ENCODE measurements at places on chromosomes 12 and 14.

DNA sequence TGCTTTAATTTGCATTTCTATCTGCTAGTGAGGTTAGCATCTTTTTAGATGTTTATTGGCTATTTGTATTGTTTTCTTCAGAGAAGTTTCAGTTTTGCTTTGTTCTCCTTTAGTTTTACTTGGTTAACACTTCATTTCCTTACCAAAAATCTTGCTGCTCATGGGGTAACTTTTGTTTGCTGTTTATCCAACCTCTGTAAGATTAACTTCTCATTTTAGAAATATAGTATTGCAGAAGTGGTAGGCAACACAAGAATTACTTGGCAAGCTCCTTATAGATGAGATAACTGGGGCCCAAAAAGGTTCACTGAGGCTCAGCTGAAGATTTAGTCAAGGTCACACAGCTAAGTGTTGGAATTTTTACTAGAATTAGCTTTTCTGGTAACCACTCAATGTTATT lies 40.5 kb downstream of the ALKBH1 start:
- no peaks in the 10 kb centered on the region for H3K27me3 ChIP-seq
- no peaks in the 10 kb centered on the region for H3K36me3 ChIP-seq
- H3K4me1 ChIP-seq = no peaks in the 10 kb centered on the region
- no peak overlapping the region for H3K27ac ChIP-seq

DNA sequence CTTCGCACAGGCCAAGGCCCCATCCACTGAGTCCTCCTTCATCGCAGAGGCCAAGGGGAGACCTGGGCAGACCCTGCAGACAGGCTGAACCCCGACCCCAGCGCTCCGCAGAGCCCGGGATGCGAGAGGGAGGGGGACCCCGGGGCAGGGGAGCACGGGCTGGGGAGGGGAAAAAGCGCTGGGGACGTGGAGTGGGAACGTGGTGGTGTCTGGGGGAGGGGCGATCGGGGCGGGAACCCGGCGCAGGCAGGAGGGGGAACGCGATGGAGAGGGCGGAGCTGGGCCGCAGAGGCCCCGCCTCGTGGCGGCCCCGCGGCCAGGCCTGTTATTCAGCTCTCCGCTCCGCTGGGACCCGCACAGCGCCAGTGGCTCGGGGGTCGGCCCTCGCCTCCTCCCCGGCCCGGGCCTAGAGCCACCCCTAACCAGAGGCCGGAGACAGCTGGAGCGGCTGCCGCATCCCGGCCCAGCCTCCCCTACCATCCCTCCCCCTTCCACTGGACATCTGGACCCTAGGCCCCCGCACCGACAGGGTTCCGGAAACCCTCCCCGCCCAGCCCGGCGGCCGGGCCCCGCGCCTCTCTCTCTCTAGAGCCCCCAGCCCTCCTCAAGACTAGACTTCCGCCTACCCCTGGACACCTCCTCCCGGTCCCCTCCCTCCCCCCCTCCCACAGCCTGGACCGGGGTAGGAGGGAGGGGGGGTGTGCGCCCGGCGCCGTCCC lies at the start of gene ARHGEF25:
Gene ARHGEF25 (plus strand): TSS at position 328 of the 719 bp plus-strand sequence. CDS start 460 bp downstream, outside the sequence.
- H3K4me1 ChIP-seq = peaks cover 15% of the 10 kb centered on the region
- no peak within 1 kb of the TSS for H3K27ac ChIP-seq
- H3K36me3 ChIP-seq = peaks cover 57% of the 10 kb centered on the region
- peaks cover 57% of the 10 kb centered on the region for H3K27me3 ChIP-seq
- peak within 1 kb of the TSS; percentile 70 for H3K4me3 ChIP-seq

- H3K4me1 ChIP-seq = peaks cover 14% of the 10 kb centered on the region
- no peaks in the 10 kb centered on the region for H3K36me3 ChIP-seq
- H3K27me3 ChIP-seq = peaks cover 10% of the 10 kb centered on the region
- no peak overlapping the region for H3K4me3 ChIP-seq
- no peak for DNase-seq
- no peak overlapping the region for H3K27ac ChIP-seq
Measured at GRCh38 chr12:2641207-2641606, 153.6 kb upstream of the FKBP4 start.

DNA sequence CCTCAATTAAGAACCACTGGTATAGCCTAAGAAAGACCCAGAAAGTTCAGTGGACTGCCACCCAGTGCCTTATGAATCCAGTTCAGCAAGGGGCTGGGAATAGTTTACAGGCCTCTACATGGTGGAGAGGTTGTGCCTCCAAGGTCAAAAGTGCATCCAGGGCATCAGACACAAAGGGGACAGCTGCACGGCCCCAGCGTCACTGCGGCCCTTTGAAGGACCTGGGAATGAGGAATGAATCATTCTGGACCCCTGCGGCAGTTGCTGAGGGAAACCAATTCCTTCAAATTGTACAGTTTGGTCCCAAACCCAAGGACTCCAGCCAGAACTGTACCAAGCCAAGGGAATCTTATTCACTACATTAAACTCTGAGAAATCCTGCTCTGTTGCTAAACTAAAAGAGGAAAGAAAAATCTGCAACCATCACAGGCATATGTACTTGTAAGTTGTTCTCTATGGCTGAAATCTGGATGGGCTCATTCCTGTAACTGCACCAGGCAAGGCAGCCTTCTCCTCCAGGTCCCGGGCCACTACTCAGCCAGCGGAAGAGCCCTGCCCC lies 10.9 kb upstream of the NGB start:
- H3K27ac ChIP-seq = no peak overlapping the region
- no peaks in the 10 kb centered on the region for H3K4me1 ChIP-seq
- no peak for DNase-seq
- no peaks in the 10 kb centered on the region for H3K27me3 ChIP-seq
- peaks cover 91% of the 10 kb centered on the region for H3K36me3 ChIP-seq

DNA sequence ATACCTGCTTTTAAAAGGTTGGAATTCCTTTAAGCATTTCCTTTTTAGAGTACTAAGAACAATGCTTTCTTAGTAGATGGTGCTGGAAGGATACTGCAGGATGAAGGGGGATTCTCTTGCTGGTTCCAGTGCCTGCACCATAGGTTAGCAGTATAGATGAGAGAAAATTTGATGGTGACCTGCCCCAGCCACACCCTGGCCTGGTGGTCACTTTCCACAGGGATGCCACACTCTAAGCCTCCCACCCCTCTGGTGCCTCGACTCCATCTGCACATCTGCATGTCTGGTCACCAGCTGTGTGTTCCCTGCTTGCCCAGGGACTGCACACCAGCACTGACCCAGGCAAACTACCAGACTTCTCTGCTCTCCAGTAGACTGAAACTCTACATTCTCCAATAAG lies 19.1 kb downstream of the SLC2A3 start:
- H3K27ac ChIP-seq = no peak overlapping the region
- H3K27me3 ChIP-seq = no peaks in the 10 kb centered on the region
- no peak overlapping the region for H3K4me3 ChIP-seq
- no peaks in the 10 kb centered on the region for H3K4me1 ChIP-seq

DNA sequence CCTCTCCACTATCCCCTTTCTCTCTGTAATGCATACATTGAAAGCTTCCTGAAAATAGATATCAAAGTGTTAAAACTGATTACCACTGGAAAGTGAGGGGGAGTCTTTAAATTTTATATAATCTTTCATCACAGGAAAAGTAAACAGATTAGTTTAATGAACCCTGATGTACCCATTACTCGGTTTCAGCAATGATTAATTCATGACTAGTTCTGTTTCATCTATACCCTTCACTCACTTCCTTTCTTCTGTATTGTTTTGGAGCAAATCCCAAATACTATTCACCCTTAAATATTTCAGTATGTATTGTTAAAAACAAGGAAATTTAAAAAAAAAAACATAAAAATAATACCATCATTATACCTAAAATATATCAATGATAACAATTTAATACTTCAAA lies 67.3 kb upstream of the TMCC3 start:
- H3K36me3 ChIP-seq = no peaks in the 10 kb centered on the region
- no peak for DNase-seq

- DNase-seq = no peak
- H3K4me1 ChIP-seq = no peaks in the 10 kb centered on the region
- H3K36me3 ChIP-seq = no peaks in the 10 kb centered on the region
Measured at GRCh38 chr14:80017795-80018194, 193.5 kb downstream of the DIO2 start.

DNA sequence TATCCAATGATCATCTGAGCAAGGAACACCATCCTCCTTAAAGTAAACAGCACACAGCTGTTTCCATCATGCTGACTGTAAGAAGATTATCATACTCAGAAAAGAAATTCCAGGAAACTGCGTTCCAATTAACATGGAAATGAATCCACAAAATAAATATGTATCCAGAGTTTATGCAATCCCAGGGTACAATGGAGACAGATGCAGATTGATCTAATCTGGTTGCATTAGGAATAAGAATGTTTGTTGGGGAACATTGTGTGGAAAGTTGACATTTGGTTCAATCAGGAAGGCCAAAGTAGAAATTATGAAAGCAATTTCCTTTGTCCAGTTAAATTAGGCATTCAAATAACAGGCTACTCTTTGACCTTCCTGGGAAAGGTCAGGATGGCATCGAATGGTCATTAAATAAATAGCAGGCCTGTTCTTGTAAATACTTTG lies 236.9 kb upstream of the AMIGO2 start:
- H3K4me1 ChIP-seq = no peaks in the 10 kb centered on the region
- no peak overlapping the region for H3K27ac ChIP-seq
- H3K27me3 ChIP-seq = no peaks in the 10 kb centered on the region
- no peak overlapping the region for H3K4me3 ChIP-seq
- H3K36me3 ChIP-seq = no peaks in the 10 kb centered on the region

GRCh38 chr12:1205512-1206060 lies 214.6 kb downstream of the ERC1 start:
- no peaks in the 10 kb centered on the region for H3K27me3 ChIP-seq
- peak; percentile 58 for DNase-seq
- H3K36me3 ChIP-seq = no peaks in the 10 kb centered on the region
- H3K27ac ChIP-seq = no peak overlapping the region

DNA sequence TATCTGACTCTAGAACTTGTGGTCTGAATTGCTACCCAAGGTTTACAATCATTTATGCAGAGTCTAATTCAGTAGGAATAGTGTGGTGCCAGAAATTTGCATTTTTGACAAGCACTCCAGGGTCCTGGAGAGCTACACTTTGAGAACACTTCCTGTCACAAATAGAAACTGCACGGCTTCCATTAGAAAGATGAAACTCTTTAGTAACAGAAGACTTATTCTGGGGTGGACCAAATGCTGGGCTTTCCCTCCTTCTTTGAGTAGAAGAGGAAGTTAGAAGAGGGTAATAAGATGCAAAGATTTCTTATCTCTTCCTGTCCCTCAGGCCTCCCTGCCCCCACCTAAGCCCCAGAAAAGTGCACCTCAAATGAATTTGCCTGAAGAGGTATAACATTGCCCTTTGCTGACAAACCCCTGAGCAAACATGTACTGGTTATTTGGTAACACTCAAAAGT lies 28.4 kb downstream of the DGLUCY start:
- no peak for DNase-seq
- H3K4me3 ChIP-seq = no peak overlapping the region
- peaks cover 5% of the 10 kb centered on the region for H3K4me1 ChIP-seq
- H3K36me3 ChIP-seq = peaks cover 46% of the 10 kb centered on the region

DNA sequence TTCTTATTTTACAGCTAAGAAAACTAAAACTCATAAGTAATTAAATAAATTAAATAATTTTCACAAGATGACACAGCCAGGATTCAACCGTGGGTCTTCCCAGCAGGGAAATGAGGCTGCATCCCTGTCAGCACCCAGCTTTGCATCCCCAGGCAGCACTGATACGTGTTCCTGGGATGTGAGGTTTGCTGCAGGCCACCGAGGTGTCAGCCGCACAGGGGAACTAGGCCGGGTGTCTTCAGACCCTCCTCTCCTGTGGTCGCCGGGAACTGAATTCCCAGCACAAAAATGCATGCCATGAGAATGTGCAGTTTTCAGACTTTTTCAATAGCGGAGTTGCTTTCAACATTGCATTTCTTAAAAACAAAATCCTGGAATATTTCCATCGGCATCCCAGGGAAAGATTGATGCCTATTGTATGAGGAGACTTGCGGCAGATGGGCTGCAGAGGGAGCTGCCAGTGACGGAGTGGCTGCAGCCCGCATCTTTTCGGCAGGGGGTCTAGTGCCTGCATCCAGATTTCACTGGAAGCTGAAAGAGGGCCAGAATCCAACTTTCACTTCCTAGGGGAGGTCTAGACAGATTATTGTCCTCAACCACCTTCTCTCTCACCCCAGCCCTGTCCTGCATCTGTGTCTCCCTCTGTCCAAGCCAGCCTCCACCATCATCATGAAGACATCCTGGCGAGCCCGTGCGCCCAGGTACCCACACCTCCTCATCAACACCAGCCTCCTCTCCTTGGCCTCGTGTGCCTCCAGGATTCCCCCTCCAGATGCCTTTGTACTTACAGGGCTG lies 12.6 kb downstream of the LRTM2 start:
- H3K4me3 ChIP-seq = no peak overlapping the region
- peaks cover 80% of the 10 kb centered on the region for H3K27me3 ChIP-seq
- H3K4me1 ChIP-seq = peaks cover 22% of the 10 kb centered on the region
- no peaks in the 10 kb centered on the region for H3K36me3 ChIP-seq
- no peak overlapping the region for H3K27ac ChIP-seq
- no peak for DNase-seq

DNA sequence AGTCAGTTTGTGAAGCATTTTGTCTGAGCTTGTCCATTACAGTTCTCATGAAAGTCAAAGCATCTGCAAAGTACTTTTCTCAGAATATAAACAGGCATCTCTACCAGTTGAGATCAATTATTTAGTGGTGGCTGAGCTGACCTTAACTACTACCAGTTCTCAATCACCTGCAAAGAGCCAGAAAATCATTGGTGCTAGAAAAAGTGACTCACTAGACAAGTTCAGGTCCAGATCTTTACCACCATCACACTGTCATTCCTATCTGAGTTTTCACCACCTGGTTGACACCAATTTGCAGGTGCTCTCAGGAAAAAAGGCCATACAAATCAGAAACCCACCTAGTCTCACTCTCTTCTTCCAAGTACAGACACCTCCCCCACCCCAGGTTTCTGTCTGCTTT lies 33.3 kb downstream of the ITPR2 start:
- H3K27me3 ChIP-seq = no peaks in the 10 kb centered on the region
- peaks cover 3% of the 10 kb centered on the region for H3K4me1 ChIP-seq
- no peak for DNase-seq

All from mesenchymal stem cell (in vitro differentiated cells and primary cell).